ENCODE measurements at places on chromosomes 1 and 21.

- no peak for DNase-seq
Measured at GRCh38 chr1:156887317-156887716, 6.2 kb upstream of the PEAR1 start.

DNA sequence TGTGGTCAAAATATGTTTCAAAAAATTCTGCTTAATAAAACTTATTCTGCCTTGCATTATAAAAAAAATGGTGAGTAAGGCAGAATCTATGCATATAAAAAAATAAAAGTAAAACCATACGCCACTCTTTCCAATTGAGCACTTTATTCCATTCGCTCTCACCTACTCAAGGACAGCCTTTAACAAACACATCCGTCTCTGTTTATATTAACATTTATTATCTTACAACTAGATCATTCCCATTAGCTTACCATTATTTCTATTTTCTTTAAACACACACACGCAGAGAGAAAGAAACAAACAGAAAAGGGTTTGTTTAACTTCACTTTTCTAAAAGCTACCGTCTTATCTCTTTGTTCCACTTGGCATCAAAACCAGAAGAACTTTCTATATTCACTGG, 598.9 kb upstream of the CHRM3 start:
- no peak for DNase-seq

GRCh38 chr1:227763246-227764018, 28.2 kb downstream of the SNAP47 start:
- DNase-seq: no peak

GRCh38 chr21:38631206-38631605, 132.9 kb upstream of the ERG start:
- no peak for DNase-seq

- no peak for DNase-seq
Measured at GRCh38 chr1:98147280-98147679, 226.4 kb upstream of the DPYD start.

DNA sequence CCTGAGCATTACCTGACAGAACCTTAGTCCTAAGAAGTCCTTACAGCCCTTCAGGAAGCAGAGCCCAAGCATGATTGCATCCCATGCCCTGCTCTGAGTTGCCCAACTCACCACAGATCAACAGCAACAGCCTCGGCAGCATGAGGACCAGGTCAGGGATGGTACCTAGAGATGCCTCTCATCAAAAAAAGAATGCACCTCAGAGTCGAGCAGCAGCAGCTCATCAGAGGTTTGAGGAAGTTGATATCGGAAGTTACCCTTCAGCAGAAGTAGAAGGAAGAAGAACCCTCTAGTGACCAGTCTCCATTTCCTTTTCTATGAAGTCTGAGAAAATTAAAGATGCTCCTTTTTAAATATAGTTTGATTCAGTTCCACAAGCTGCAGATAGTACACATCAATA, at the start of gene FCRL1:
Gene FCRL1, minus strand, starts transcription at position 225 of the 400 bp plus-strand sequence. Its CDS starts 83 bp downstream, at position 142.
- DNase-seq: no peak

DNA sequence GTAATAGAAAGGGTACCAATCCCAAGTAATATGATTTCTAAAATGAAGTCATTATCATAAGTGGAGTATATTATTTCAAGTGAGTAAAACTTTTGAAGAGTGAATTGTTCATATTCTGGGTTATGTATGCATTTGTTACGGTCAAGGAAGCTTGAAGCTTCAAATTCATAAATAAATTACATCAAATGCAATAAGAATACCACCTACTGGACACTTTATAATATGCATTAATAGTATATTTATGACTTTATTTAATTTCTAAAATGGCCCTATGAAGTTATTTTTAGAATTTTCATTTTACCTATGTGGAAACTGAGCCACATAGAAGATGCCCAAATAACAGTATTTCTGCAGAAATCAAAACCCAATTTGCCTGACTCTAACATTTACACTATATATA, 260.6 kb downstream of the SMYD3 start:
- DNase-seq: no peak

DNA sequence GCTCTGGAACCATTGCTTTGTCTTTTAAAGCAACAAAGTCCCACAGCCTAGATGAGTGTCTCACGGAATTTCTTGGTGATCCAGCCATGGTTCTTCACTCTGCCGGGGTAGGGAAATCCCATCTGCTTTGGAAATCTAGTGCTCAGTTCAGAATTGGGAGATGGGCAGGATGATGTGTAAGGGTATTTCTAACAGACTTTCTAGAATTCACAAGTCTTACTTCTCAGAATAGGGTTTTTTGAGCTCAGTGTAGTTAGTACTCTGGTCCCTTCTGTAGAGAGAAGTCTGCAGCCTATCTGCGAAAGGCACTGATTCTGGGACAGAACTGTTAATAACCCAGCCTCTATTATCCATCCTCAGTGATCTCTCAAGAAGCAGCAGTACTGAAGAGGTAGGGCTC, 25.3 kb downstream of the GABPA start:
- no peak for DNase-seq

- no peak for DNase-seq
Measured at GRCh38 chr1:223455470-223455869, 62.3 kb downstream of the CCDC185 start.

GRCh38 chr21:30444204-30444603, 4.1 kb downstream of the KRTAP15-1 start:
- DNase-seq: no peak

All from stimulated activated CD8-positive, alpha-beta memory T cell treated with anti-CD3 and anti-CD28 coated beads, Interleukin-4, amount 100 ng/mL, for 1 hour (primary cell).